ENCODE measurements at places on chromosomes 2 and 18.
A peak's percentile ranks its signal among the peaks of the same experiment; 100 is the strongest.

DNA sequence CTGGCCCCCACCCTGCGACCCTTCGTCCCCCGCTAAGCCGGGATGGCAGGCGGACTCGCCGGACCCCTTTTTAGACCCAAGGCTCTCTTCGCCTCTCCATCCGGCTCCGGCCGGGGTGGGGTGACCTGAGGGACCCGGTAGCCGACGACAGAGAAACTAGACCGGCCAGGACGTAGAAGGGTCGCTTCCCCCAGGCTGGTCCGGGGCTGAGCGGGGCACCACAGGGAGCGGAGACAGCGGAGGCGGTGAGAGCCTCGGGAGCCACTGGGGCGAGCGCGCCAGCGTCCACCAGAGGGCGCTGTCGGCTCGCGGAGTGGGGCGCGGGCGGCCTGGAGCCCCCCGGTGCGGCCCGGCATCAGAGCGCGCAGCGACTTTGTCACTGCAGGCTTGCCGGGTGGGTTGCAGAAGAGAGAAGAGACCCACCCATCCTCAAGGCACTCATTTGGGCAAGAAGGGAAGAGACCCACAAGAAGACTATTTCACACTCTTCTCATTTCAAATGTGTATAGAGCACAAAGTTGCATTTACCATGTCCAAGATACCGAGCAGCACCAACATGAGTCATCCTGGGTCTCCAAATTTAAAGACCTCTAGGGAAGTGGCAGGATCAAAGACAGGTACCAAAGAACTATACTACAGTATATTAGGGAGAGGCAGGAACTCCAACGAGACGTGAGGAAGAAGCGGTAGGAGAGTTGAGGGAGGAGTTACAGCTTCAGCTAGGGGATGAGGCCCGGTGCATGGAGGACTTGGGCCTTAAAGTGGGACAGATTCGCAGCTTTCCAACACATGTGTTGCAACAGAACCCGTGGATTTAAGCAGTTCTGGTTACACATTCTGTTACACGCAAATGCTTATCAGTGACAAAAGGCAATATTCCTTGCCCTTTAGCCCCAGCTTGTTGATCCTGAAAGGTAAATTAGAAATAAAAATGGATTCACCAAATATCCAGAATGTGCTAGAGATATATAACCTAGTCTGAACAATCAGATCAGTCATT is 7.6 kb upstream of the PRKCE start:
- DNase-seq, result peak; percentile 92

DNA sequence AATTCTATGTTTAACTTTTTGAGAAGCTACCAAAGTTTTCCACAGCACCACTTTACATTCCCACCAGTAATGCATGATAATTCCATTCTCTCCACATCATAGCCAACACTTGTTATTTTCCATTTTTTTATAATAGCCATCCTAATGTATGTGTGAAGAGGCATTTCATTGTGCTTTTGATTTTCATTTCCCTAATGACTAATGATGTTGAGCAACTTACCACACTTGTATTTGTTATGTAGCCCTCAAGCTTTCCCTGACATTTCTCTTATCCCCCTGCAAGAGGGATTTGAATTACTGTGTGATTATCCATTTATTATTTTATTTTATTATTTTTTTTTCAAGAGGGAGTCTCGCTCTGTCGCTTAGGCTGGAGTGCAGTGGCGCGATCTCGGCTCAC is 23.6 kb upstream of the SOS1 start:
- peak; percentile 32 for DNase-seq

DNA sequence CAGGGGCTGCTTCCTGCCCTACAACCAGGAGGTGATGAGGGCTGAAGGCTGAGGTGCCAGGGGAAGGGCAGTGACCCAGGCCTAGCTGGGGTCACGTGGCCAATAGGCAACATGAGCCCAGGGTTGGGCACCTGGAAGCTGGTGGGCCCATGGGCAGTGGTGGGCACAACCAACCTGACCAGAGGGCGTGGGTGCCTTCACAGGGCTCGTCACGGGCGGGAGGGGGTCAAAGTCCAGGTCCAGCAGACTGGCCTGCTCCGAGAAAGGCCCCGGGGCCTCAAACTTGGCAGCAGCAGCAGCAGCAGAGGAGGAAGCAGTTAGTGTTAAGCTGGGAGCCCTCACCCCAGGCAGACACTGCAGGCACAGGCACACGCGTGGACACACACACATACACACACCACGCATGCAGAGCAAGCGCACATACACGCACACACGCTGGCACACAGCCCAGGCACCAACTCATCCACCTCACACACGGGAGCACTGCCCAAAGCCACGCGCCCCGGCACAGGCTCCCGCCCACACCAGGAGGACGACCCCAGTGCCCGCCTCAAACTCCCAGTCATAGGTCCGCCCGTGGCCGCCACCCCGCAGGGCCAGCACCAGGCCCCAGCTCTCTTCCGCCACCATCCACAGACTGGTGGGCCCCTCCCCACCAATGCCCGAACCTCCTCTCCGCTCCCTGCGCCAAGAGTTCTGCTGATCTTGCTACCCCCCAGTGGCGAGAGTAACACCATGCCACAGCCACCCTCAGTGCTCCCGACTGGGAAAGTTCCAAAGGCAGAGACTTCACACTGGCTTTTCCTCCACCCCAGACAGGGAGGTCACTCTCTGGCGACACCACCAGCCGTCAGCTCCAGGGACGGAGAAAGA is 53.0 kb downstream of the BIN1 start:
- DNase-seq, result no peak

- DNase-seq, result no peak
Observed at GRCh38 chr2:167293172-167293781, 405.0 kb downstream of the XIRP2 start.

DNA sequence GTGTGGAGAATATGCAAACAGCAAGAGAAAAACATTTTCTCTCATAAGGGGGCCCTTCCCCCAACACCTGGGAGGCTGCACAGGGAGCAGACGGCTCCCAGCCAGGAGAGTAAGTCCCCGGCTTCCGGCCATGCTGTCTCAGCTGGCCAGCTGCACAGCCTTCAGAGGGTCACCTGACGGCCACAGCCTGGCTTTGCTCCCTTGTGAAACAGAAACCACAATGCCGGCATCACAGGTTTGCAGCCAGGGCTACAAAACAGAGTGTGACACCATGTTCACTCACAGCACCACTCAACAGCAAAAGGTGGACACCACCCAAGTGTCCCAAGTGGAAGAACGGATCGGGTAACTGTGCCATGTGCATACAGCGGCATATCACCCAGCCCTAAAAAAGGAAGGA is 86.9 kb upstream of the GPC1 start:
- no peak for DNase-seq

DNA sequence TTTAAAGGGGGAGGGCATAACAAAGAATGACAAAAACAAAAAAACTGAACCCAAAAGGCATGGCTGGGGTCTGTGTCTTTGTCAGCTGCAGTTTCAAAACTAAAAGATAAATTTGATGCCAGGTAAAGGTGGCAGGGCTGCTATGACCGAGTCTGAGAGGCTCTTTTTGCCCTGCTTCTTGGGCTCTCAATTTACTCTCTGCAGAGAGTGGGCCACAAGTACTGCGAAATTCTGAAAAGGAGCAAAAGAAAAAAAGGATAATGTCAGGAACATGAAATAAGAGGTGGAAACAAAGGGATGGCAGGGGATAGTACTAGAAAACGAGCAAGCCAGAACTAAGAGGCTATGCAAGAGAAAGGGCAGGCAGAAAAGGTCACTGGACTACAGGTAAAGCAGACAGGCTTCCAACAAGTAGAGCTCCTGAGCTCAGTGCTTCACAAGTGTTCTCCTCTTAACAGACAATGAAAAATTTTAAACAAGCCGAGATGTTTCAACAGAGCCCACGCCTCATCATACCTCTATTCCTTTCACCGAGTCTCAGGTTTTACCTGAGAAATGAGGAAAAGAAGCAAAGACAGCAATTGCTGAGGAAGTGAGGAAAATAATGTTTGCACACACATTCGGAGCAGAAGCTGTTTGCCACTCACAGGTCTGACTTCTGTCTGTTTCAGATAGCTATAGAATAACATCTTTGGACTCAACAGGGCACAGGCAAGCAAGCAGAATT is 7.3 kb downstream of the IRS1 start:
- no peak for DNase-seq

- no peak for DNase-seq
Observed at GRCh38 chr18:13406736-13407135, 188.2 kb downstream of the LDLRAD4 start.

GRCh38 chr2:235051436-235052260 is 99.8 kb downstream of the SH3BP4 start:
- DNase-seq, result peak; percentile 25

GRCh38 chr2:231159306-231159705 is 34.5 kb upstream of the HTR2B start:
- no peak for DNase-seq

DNA sequence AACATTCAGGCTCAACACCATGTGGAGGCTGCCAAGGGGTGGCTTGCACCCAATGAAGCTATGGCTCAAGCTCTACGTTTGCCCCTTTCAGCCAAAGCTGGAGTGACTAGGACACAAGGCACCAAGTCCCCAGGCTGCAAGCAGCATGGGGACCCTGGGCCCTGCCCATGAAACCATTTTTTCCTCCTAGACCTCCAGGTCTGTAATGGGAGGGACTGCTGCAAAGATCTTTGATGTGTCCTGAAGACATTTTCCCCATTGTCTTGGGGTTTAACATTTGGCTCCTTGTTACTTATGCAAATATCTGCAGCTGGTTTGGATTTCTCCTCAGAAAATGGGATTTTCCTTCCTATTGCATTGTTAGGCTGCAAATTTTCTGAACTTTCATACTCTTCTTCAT is 51.0 kb downstream of the PDE1A start:
- DNase-seq, result no peak

DNA sequence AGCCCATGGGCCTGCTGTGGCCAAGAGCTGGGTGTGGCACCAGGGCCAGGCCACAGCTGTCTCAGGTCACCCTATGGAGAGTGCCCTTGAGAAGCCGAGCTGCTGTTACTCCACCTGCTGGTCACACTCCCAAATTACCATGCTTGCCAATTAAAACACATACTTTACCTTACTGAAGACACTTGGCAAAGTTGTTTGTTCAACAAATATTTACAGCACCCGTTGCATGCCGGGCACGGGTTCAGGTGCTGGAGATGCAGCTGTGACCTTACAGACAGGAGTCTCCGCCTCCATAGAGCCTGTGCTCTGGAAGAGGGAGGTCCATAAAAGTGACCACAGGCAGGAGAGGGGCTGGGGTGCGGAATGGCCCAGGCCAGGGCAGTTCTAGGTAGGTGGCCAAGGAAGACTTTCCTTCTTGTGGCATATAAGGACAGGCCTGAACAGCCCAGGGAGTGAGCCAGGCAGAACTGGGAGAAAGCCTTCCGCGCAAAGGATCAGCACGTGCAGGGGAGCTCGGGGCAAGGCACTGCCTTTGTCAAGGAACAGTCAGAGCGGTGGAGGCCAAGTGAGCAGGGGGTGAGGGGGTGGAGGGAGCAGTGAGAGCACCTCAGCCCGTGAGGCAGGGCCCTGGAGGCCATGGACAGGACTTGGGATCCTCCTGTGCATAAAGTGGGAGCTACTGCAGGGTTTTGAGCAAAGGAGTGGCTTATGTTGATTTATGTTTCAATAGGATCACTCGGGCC is 23.6 kb upstream of the RBM44 start:
- DNase-seq, result peak; percentile 68

DNA sequence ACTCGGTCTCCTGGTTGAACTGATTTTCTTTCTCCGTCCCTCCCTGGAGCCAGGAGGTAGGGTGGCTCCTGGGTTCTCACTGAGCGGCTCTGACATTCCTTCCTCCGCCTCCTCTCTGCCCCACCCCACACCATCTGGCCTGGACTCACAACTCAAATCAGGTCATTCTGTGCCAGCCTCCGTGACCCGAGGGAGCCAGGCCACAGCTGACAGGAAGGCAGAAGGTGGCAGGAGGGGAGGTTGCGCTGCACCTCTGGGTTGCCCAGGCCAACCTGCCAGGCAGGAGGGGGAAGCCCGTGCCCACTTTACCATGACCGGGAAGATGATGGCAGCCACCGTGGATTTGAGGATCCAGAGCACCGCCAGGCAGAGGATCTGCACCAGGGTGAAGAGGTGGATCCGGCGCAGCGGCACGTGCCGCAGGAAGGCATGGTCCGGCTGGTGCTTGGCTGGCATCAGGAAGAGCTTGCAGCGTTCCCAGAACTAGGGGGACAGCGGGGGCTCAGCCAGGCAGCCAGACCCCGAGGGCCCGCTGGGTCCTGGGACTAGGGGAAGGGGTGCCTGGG is 28.3 kb downstream of the MTHFD2 start:
- no peak for DNase-seq

DNA sequence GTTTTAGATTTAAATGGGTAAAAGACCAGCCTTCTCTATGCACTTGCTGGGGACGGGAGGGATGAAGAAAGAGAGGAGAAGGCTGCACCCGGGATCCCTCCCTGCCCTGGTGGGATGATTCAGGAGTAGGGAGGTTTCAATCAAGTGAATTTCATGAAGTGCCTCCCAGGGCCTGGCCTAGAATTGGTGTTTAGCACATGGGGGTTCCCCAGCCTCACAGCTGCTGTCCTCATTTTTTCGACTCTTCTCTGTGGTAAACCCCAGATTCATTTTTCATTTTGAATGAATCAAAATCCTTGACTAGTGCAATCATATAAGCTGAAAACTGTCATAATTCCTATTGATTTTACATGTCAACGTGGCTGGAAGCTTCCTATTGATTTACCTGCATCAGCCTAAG is 81.1 kb downstream of the LPIN1 start:
- DNase-seq, result peak; percentile 32

- DNase-seq, result no peak
Observed at GRCh38 chr2:136065384-136065783, 52.6 kb downstream of the CXCR4 start.

- DNase-seq, result no peak
Observed at GRCh38 chr2:25417715-25418369, 76.1 kb upstream of the DNMT3A start.

- peak; percentile 47 for DNase-seq
Observed at GRCh38 chr2:4101936-4102335, 398.6 kb downstream of the DCDC2C start.

DNA sequence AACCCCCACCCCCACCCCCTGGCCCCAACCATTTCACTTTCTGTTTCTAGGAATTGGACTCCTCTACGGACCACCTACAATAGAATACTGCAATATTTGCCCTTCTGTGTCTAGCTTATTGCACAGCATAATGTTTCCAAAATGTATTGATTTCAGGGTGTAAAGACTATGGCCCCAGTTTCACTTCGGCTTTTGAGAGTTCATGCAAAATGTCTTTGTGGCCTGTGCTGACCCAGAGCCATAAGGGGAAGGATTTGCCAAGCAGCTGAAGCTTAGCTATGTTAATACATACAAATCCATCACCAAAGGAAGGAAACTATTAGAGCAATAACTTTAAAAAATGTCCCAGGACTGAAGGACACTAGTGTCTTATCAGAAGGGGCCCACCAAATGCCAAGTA is 11.2 kb upstream of the ATP9B start:
- no peak for DNase-seq

- DNase-seq, result no peak
Observed at GRCh38 chr18:34818064-34818463, 108.0 kb downstream of the DTNA start.

- DNase-seq, result no peak
Observed at GRCh38 chr2:236169741-236170589, 1.8 kb upstream of the GBX2 start.

- no peak for DNase-seq
Observed at GRCh38 chr2:233440314-233440713, 86.0 kb downstream of the DGKD start.

Data from suppressor macrophage treated with lipopolysaccharide for 1 hour (primary cell).